ENCODE measurements at places on chromosomes 1 and 21.

- no peak for DNase-seq
Measured at GRCh38 chr1:19738076-19738475, 61.6 kb downstream of the TMCO4 start.

DNA sequence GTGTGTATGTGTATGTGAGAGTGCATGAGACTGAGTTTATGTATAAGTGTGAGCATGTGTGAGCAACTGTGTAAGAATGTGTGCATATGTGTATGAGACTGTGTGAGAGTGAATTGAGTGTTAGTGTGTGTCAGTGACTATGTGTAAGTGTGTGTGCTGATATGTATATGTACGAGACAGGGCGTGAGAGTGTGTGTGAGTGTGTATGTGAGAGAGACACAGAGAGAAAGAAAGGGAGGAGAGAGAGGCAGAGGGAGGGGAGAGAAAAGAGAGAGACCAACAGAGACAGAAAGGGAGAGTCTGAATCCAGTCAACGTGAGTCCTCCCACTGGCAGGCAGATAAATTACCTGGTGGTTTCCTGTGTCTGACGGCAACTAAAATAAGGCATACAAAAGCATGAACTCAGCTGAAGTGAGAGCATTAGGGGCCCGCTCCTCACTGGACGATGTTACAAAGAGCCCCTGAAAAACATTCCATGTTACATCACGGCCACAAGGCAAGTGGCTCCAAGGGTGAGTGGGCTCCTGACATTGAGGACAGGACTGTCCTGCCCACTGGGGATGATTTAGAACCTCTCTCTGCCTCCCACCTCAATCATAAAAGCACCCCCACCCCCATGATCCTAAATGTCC, 66.6 kb upstream of the TIAM1 start:
- no peak for DNase-seq

DNA sequence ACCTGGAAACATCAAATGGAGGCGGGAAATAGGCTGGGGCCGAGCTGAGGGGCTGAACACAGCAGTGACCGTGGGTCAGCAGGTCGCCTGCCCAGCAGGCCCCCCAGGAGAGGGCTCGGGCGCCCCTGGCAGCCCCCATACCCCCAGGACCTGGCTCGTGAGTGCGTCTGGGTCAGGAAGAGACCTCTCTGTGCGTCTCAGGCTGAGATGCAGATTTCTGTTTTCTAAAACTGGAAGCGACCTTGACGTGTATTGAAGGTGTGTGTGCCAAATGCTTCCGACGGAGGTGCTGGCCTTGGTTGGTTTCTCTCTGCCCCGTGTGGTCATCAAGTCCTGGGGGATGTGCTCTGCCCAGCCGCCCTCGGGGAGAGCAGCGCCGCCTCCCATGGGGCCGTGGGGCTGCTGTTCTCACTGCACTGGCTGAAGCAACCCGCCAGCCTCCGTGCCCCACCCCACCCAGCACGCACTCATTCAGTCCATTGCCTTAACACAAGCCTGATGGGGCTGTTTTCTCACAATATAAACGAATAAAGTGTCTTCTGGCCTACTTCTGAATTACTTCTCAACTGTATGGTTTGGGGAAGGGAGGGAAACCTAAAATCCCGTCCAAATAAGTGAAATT, 7.4 kb downstream of the PEX10 start:
- peak; percentile 21 for DNase-seq

GRCh38 chr1:201281573-201281972, 1.7 kb upstream of the PKP1 start:
- DNase-seq, result no peak

- DNase-seq, result peak; percentile 86
Measured at GRCh38 chr1:43835082-43836021, 98.2 kb upstream of the ARTN start.

- peak; percentile 1 for DNase-seq
Measured at GRCh38 chr1:110829955-110830553, 42.9 kb upstream of the CD53 start.

- DNase-seq, result no peak
Measured at GRCh38 chr1:219031809-219032208, 141.9 kb upstream of the LYPLAL1 start.

GRCh38 chr1:201633811-201634210, 94.9 kb downstream of the NAV1 start:
- no peak for DNase-seq

Measured in PC-9 (cell line).